Stimulated activated CD4-positive, alpha-beta T cell treated with anti-CD3 and anti-CD28 coated beads, Interleukin-4, amount 100 ng/mL, for 48 hours (primary cell): ENCODE measurements at places on chromosomes 13 and 19.

DNA sequence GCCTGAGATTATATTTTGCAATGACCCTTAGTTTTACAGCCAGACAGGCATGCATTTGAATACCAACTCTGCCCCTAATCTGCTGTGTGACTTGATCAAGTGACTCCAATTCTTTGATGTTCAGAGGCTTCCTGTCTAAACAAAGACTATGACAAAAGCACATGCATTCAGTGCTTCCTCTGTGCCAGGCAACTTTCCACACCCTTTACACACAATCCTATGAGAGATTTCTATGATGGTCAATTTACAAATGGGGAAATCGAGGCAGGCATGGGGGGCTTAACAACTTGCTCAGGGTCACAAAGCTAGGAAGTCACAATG lies 3.7 kb upstream of the LYPD3 start:
- DNase-seq, result no peak

DNA sequence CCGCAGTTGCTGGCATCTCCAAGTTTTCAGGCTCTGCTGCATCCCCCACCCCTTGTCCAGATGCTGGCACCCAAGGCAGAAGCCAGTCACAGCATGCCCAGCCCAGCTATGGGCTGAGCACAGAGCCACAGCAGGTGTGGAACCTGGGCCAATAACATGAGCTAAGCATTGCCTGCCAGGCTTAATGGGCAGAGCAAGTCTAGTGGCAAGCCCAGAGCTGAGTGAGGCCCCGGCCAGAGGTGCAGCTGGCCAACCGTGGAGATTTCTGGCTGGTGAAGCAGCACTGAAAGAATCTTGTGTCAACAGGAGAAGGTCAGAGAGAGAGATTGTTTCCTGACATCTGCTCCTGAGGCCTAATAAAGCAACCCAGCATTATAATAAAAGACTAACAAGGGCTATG lies 111.0 kb downstream of the B3GLCT start:
- DNase-seq, result no peak

DNA sequence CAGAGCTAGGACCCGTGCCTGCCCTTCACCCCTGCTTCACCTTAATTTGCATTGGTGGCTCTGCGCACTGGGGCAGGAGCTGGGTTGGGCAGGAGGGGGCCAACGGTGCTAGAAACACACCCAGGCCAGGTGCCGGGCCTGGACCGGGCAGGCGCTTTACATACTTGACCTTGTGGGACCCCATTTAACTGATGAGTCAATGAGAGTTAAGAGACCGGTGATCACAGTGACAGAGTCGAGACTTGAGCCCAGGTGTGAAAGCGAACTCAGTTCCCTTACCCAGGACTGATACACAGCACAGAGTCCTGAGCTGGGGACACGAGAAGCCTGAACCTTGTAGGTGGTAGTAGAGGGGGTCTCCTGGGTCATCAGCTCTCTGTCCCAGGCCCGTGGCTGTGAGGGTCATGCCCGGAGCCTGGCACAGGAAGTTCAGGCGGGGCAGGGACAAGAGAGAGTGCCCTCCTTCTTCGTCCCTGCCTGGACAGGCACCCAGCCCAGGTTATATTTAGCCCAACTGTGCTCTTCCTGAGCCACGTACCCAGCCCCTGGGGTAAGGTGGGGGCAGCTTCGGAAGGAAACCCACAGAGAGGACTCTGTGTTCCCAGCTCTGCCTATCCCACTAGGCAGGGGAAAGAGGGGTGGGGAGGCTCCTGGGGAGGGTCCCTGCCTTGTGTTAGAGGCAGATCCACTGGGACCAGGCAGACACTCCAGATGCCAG lies 1.9 kb downstream of the PRX start:
- no peak for DNase-seq

DNA sequence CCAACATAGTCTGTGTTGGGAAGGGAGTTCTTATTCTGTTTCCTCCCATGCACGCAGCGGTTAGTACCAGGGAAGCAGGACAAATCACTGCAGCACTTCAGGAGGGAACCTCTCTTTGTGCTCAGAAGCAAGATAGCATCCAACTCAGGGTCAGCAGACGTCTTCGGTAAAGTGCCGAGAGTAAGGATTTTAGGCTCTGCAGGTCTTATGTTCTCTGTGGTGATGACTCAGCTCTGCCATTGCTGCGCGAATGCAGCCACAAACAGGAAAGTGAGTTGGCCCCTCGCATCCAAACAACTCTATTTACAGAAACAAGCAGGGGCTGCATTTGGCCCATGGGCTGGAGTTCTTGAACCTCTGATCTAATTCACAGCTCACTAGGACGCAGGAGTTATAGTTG lies 122.1 kb upstream of the SPATA13 start:
- no peak for DNase-seq

- no peak for DNase-seq
Measured at GRCh38 chr19:46472592-46472991, 1.2 kb upstream of the PNMA8A start.

- no peak for DNase-seq
Measured at GRCh38 chr19:35327642-35328041, 1.3 kb upstream of the CD22 start.

- no peak for DNase-seq
Measured at GRCh38 chr13:50529154-50529882, 314.2 kb downstream of the DLEU7 start.

- no peak for DNase-seq
Measured at GRCh38 chr13:83508771-83509301, 373.4 kb downstream of the SLITRK1 start.

DNA sequence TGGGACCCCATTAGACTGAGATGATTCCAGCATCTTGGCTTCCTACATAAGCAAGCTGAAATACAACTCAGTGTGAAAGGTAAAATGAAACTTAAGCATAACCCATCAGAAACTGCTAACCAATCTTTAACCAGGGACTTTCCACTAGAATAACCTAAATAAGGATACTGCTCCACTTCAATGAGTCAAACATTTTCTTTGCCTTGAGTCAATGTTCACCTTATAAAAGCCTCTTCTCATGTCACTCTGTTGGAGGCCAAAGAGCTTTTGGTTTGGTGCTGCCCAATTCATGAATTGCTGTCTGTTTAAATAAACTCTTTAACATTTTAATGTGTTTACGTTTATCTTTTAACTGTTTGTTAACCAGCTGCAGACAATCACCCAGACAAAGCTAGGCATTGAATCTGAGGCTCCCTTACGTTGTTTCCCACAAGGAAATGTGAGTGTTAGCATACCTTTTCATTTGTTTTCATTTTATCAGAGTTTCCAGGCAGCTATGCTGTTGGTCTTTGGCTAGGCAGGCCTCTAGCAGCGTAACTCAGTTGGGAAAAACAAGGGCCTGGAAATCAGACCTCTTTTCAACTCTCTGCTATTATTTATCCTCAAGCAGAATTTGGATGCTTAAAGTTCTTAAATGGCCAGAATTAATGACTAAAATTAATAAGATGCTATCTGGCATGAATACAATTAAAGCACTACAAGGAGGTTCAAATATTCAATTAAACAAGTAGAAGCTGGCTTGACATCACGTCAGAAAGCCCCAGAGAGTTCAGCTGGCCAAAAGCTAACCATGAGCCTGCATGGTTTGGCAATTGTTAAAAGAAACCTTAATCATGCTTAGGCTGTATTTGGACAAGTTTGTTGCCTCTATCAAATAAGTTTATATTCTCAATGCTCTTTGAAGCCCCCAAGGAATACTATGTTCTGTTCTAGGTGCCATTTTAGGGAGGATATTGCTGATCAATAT lies 200.2 kb downstream of the DCLK1 start:
- no peak for DNase-seq

DNA sequence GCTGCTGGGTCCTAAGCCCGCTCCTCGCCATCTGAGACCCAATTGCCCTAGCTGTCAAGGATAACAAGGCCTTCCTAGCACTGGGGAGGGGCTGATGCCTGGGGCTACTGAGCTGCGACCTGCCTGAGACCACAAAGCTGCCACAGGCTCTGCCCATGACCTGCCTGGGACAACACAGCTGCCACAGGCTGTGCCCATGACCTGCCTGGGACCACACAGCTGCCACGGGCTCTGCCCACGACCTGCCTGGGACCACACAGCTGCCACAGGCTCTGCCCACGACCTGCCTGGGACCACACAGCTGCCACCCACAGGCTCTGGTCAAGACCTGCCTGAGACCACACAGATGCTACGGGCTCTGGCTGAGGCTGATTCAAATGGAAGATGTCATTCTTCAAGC lies 54.8 kb downstream of the EPS15L1 start:
- no peak for DNase-seq

DNA sequence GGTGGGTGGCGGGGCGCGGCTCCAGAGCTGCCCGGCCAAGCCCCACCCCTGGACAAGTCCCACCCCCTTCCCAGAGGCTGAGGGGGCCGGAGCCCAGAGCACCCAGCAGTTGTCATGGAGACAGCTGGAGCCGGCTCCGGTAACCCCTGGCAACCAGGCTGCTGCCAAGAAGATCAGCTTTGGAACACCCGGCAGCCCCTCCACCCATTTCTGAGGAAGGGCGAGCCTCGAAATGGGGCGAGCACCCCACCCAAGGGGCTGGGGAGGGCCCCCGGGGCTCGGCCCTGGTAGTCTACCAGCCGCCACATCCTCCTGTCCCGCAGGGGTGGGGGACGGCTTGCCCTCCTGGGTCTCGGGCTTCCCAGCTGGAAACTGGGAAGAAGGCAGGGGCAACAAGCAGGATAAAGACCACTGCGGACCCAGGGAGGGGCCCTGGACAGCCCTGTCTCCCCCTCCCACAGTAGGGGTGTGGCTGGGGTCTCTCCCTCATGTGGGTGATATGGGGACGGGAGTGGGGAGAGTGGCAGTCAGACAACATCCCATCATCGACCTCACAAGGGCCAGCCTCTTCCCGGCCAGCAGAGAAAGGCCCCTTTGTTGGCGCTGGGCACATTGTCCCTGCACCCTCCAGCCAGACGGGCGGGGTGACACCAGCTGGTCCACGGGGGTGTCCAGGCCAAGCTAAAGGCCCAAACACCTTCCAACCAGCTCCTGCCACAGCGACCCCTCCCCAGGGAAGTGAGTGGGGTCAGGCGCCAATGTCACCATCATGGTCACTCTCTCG lies 1.5 kb downstream of the CERS1 start:
- DNase-seq, result no peak

DNA sequence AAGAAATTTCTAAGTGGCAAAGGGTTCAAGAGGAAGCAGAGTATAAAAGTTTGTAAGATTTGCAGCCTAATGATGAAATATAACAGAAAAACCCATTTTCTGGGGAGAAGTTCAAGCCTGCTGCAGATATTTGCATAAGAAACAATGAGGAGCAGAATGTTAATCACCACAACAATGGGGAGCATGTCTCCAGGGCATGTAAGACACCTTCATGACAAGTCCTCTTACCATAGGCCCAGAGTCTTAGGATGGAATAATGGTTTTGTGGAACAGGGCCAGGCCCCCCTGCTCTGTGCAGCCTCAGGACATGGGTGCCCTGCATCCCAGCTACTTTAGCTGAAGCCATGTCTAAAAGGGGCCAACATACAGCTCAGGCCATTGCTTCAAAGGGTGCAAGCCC lies 809.0 kb upstream of the SLITRK5 start:
- no peak for DNase-seq

GRCh38 chr13:103002279-103002678 lies 63.9 kb downstream of the SLC10A2 start:
- DNase-seq, result no peak

DNA sequence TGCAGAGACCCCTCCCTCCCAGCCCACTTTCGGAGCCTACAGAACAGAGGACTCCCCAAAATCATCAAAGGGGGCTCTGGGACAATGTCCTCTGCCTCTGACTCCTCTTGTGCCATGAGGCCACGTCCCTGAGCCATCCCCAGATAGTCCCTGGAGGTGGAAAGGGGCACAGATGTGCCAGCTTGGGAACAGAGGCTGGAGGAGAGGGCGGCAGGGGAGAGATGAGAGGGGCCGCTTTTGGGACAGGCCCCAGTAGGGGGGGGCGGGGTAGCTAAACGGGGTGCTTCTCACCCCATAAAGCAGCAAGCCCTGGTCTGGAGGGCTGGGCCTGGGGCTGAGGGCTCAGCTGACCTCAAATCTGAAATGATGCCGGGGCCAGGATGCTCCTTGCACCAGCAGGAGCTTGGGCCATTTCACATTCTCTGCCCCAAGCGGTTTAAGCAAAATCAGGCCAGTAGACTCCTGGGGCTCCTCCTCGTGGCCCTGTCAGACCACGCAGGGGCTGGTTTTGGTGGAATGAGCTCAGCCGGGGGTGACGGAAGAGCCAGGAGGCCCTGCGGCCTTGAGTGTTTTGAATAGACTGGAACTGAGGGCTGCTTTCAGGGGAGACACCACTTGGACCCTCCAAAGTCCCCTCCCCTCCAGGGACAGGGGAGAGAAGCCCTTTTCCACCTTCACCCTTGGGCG lies 27.1 kb downstream of the ONECUT3 start:
- no peak for DNase-seq

- no peak for DNase-seq
Measured at GRCh38 chr13:79336966-79337365, 69.1 kb downstream of the RBM26 start.

GRCh38 chr13:87696458-87696857 lies 25.3 kb downstream of the SLITRK5 start:
- no peak for DNase-seq

DNA sequence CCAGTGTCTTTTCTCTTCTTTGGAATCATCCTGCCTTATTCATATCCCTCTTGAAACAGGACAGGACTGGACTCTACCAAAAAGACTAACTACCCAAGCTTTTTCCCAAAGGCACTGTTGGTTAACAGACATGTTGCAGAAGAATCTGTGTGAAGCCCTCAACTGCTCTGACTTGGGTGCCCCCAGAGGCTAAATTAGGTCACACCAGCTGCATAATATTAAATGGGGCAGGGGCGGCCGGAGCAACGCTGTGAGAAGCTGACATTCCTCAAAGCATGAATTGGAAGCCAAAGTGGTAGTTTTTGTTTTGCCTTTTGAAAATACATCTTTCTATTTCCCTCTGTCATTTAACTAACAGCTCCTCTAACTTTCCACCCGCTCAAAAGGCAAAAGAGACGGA lies 185.9 kb downstream of the LHFPL6 start:
- DNase-seq, result no peak

DNA sequence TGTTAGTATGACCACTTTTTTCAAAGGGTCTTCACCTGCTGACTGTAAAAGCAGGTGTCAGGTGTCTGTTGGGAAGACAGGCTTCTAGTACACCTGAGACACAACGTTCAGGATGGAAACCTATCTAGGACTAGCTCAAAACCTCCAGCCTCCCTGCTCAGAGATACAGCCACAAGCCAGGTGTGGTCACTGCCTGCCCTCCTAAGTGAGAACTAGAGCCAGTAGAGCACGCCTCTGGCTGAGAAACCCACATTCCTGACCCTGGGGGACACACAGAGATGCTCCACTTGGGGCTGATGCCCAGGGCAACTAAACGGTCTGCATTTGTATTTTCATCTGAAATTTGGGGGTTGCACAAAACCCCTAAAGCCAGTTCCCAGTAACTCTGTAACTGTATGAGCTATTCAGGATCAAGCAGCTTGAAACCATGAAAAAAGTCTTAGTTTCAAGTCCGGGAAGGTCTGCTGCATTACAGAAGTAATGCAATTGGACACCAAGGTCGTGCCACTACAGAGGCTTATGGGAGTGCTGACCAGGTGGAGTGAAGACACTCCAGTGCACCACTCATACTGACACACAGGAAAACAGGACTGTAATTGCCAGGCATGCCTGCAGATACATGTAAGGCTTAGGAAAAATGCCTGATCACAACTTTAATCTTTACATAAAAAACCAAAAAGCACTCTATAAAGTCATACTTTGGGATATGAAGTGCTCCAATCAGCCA lies 27.8 kb downstream of the ANKRD10 start:
- no peak for DNase-seq
